ENCODE measurements at places on chromosomes 1 and 21.

DNA sequence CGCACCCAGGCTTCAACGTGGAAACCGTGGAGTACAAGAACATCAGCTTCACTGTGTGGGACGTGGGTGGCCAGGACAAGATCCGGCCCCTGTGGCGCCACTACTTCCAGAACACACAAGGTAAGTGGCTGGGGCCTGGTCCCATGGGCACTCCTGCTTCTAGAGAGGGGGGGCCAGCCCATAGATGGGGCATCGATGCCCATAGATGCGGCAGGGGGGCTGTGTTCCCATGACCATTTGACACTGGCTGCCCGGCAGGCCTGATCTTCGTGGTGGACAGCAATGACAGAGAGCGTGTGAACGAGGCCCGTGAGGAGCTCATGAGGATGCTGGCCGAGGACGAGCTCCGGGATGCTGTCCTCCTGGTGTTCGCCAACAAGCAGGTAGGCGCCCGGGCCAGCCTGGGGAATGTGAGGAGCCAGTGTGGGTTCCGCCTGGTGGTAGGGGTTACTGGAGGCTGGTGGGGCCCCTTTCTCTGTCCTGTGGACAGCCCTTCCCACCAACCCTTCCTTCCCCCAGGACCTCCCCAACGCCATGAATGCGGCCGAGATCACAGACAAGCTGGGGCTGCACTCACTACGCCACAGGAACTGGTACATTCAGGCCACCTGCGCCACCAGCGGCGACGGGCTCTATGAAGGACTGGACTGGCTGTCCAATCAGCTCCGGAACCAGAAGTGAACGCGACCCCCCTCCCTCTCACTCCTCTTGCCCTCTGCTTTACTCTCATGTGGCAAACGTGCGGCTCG, 5.6 kb downstream of the C1orf35 start:
- DNase-seq, result no peak

DNA sequence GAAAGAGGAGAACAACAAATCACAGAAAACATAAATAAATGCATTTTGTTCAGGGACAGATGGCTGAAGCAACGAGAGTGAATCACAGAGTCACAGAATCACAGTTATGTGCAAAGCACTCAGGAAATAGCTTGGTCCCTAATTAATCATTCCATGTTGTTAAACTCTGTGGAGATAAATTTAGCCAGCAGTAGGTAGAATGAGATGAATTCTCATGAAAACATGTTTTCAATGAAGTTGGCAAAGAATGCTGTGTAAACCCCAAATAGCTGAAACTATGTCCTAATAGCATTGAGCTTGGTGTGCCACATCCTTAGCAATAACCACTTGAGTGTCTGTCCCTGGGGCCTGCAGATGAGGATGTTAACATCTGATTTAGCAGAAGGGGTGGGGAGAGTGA, 20.4 kb downstream of the LEPR start:
- no peak for DNase-seq

DNA sequence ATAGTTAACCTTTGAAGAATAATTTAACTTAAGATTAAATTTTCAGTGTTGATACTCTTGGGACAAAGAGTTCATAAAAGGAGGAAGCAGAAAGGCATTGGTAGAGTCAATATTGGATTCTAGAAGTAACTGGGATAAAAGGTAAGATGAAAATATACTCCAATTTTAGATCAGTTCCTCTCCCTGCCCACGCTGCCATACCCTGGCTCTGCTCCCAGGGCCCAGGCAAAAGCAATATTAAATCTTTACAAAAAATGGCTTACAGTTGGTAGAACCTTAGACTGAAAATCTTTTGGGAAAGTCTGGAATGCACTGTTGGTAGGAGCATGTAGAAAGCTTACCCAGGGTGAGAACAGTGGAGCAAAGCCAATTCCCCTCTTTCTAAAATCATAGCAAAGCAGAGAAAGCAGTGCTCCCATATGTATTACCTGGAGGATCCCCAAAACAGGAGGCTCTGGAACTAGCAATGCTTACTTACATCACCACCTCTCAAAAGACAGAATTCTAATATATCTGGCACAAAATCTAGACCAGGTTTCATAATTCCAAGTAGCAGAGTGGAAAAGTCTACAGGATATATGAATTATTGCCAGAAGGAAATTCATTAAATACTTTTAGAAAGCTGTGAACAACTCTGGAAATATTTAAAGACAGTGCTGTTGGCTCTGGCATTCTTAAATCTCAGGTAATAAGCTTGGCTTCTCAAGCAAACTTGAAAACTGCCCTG, 24.5 kb downstream of the KIAA0319L start:
- DNase-seq, result no peak

DNA sequence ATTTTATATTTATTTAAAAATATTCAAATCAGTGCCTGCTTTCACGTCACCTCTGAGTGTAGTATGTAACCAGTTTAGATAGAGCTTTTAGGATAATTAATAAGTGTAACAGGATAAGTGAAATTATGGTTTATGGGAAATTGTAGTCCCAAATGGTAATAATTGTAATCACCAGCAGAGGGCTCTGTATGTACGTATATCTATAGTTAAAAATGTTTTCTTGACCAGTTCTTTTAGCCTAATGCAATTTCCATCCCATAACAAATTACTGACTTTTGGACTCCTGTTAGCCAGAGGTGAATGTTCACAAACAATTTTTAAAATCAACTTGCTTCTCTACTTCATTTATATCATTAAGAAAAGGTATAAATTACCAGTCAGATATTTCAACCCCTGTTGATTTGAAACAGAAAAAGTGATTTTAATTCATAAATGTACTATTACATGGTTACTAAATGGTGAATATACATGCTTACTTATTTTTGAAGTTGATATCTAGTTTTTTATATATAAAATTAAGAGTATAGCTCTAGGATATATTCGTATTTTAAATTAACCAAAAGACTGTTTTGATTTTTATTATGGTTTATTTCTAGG, 25.3 kb downstream of the SLC30A7 start:
- DNase-seq, result no peak

DNA sequence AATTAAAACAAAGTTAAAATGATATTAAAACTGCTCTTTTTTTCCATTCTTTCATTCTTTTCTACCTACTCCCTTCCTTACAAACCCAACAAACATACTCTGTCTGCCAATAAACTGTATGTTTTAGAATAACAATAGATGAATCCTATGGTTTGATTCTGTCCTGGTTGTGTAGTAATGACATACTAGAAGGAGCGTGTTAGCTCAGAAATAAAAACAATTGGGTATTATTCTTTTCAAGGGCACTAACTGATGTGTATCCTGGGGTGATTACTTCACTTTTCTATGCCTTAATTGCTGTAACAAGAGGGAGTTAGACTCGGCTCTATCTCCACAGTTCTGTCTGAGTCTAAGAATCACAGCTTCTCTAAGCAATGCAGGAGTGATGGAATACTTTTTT, 194.4 kb downstream of the GIPC2 start:
- no peak for DNase-seq

DNA sequence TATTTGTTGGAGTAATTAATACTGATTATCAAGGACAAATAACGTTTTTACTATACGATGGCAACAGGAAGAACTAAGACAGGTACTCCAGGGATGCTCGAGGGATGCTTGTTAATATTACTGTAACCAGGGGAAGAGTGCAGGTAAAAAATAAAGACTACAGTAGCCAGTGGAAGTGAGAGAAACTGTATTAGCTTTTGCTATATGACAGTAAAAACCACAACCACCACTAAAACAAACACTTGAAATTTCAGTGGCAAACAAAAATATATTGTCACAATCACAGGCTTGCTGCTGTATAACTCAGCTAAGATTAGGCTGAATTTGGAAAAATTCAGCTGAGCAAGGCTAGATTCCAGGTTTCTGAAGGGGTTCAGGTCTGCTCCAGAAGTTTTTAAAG, 812.6 kb upstream of the ADGRL4 start:
- no peak for DNase-seq

All from stimulated activated CD4-positive, alpha-beta T cell treated with anti-CD3 and anti-CD28 coated beads, Interleukin-1b, Interleukin-23, amount 100 ng/mL, for 1 hour (primary cell).